SJSA1 (cell line): ENCODE measurements at places on chromosomes 7 and 10. TPM values are rescaled to one million over a fixed set of nuclear protein-coding genes. Genes with fewer than 3 reads are reported as not detected.

Gene PTPRZ1
- total RNA-seq: 0.22 TPM in 1 of 2 replicates, not detected in the other

Gene CARD11
- 0.22 and 0.50 TPM in 2 replicates for total RNA-seq

Gene SUN3
- total RNA-seq: 17.0 and 24.4 TPM in 2 replicates

Gene GDI2
- 444 and 452 TPM in 2 replicates for total RNA-seq

Gene ING3
- 18.3 and 31.2 TPM in 2 replicates for total RNA-seq

Gene NEUROD6
- total RNA-seq: not detected in 2 replicates

Gene HOXA13
- total RNA-seq: 1.7 and 2.5 TPM in 2 replicates

Gene GPR141
- total RNA-seq: not detected in 2 replicates

Gene HIPK2
- 6.8 and 10.9 TPM in 2 replicates for total RNA-seq

Gene IFIT1B
- total RNA-seq: not detected in 2 replicates

Gene SUFU
- total RNA-seq: 2.7 and 3.7 TPM in 2 replicates

Gene TUBAL3
- total RNA-seq: not detected in 2 replicates

Gene ANKRD30A
- total RNA-seq: not detected in 2 replicates

Gene DNAH11
- total RNA-seq: 3.5 and 13.1 TPM in 2 replicates
